ENCODE measurements at places on chromosomes 2 and 18.

DNA sequence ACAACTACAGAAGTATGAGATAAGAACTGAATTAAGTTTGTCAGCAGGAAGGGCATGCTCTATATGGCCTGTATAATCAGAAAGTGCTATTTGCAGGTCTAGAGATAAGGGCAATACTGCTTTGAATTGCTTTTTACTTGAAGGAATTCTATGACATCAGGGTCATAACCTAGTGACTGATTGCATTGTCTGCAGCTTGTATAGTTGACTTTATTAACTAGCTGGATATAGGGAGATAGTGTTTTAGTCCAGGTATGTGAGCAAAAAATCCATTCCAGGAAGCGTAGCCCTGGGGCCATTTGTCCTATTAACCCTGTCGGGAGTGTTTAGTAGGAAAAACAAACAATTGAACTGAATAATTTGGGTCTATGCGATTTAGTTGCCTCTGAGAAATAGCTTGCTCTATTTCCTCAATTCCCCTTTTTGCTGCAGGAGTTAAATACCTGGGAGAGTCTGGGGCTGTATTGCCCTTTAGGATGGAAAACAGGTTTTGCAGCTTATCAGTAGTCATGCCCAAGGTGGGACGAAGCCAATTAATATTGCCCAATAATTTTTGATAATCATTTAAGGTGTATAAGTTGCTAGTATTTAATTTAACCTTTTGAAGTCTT, 30.0 kb downstream of the HTR2B start:
- no peak for DNase-seq

GRCh38 chr2:24297663-24298062, 62.7 kb downstream of the ITSN2 start:
- no peak for DNase-seq

- peak; percentile 11 for DNase-seq
These were observed 1.5 kb downstream of the AP1S3 start for GRCh38 chr2:223835701-223836532.

DNA sequence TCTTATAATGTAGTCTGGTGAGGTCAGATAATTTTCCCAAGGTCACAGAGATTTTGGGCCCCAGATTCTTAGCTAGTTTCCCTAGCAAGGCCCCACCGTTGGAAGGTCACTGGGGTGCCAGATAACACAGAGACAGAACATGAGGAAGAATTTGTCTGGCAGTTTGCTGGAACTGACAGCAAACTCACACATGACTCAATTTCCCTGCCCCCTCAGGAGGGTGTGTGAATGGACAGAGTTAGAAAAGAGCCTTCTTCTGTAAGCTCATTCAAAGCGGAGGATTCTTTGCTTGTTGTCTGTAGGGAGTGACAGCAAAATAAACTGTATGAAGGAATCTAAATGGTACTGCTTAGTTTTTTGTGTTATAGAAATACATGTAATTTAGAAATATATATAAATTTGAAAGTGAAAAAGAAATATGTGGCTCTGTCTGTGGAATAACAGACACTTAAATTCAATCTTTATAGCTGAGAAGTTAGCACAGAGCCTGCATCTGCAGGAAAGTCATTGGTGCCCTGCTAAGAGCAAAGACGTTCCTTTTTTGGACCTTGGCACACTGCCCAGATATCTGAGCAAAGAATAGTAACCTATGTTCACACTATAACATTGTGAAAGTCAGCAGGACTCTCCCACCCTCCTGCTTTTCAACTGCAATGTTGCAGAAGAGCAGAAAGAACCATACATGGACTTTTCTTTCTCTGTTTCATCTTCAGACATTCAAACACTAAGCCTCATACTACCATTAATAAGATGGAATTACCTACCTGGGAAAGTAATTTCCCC, 2.1 kb downstream of the MDH1 start:
- no peak for DNase-seq

- no peak for DNase-seq
These were observed 1186.8 kb upstream of the CELF4 start for GRCh38 chr18:38752430-38752829.

- no peak for DNase-seq
These were observed 43.8 kb upstream of the SERTAD2 start for GRCh38 chr2:64697297-64698176.

GRCh38 chr2:169081551-169081950, 12.2 kb downstream of the DHRS9 start:
- DNase-seq = no peak

- no peak for DNase-seq
These were observed 30.7 kb downstream of the WIPF1 start for GRCh38 chr2:174566871-174567270.

DNA sequence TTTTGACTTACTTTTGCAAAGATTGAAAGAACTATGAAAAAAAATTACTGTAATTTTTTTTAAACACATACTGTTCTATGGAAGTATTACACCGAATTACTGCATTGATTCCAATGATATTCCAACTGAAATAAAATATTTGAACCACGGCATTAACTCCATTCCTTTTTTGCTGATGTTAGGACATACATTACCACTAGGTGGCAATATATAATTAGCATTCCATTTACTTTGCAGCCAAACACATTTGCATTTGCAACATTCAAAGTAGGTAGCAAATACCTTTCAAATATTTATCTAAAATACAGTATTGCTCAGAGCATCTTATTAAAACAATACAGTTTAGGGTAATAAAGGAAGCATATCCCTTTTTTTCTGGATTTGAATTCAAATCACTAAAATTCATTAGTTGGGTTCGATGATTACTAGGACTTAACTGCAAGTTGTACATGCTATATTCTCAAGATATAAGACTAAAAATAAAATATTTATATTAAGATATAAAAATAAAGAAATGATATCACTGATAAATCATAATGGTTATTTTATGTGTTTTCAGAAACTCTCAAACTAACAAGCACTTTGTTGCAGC, 31.3 kb downstream of the LANCL1 start:
- DNase-seq = no peak

DNA sequence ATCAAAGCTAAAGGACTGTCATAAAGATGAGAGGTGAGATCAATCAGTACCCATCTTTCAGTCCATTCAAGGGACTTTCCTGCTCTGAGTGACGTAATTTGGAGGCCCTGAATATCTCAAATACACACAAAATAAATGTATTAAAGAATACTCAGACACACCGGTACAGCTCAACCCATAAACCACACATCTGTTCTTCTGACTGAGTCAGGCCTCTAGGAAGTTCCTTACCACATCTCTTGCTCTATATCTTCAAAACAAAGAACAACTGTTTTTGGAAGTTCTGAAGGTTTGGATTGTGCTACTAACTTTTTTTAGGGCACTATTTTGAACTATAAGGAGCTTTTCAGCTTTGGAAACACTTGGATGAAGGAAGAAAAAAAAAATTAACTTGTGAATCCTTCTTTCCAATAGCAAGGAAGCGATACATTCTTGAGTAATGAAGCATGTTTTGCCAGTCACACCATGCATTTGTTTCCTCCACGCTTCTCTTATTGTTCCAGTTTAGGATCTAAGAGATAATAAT, 866.5 kb upstream of the VRK2 start:
- DNase-seq = no peak

DNA sequence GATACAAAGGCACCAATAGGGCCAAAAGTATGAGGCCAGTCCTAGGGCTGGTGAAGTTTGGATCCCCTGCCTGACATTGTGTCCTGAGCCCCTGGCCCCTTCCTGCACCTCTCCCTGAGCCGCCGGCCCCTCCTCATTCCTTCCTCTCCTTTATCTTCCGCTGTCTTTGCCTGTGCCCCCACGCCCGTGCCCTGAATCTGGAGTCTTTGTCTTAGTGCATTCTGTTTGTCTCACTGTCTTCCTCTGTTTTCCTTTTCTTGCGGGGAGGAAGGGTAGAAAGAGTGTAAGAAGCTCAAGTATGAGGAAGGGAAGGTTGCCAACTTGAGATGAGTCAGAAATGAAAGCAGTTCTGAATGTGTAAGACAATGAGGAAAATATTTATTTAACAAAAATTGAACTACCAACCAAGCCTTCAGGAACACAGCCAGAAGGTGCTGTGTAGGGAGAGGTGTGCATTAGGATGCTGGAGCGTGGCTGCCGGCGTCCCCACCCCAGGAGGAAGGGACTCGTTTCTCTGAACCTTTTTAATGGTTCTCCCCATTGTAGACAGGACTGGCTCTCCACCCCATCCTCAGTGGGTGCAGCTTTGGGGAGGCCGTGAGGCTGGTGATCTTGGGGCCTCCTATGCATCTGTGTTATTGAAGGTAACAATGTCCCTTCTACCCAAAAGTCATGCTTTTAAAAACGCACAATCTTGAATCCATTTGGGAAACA, 133.1 kb downstream of the NEDD4L start:
- no peak for DNase-seq

DNA sequence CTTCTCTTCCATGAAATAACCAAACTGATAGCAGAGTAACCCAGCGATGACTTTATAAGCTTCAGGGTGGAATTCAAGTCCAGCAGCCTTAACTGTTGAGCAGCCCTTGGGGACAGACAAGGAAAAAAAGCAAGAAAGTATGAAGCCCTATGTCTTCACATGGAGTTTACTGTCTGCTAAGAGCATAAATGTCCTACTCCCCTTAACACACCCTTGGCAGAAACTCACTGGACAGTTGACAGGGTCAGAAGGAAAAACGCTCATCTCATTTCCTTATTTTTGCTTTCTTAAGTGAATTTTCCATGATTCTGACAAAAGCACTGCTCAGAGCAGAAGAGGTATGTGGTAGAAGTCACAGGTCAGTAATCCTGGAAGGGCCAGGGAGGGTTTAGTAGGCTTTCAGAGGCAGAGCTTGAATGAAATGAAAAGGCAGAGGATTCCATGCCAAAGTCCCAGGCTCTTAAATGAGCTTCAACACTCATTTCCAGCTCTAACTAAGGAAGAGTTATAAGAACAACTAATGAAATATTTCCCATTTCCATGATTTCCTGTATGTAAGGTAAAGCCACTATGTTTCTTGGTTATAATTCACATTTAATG, 683.3 kb upstream of the KLHL29 start:
- DNase-seq = no peak

- no peak for DNase-seq
These were observed 784.8 kb upstream of the ID2 start for GRCh38 chr2:7896940-7897487.

- DNase-seq = no peak
These were observed 86.1 kb upstream of the UPP2 start for GRCh38 chr2:158015428-158016076.

DNA sequence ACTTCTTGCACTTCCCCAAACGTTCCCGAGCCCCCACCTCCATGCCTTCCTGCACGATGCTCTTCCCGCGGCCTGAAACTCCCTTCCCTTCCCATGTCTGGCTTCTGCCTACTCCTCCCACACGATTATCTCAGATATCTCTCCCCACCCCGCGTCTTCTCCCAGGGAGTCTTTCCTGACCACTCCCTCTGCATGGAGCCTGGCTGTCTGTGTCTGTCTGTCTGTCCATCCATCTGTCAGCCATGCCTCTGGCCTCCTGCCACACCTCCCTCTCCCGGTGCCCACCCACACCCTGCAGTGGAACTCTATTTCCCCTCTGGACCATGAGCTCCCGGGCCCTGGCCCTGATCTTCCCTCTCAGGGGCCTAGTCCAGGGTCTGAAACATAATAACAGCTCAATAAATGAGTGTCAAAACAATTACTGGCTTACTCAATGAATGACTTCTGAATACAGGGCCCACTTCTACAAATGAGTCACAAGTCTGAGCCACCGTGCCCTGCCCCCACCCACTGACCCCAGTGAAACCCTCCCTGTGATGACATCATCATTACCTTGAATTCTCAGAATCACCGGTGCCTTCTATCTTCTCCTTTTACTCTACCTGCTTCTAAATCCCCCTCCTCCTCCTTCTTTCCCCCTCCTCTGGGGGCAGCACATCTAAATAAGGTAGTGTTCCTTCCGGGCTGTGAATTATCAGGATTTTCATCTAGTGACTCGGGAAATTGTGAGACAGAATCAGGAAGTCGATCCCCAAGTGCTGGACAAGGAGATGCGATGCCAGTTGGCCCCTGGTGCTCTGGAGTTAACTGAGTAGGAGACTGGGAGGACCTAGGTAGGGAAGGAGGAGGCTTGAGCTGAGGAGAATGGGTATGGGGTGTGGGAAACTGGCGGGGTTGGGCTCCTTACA, 46.1 kb upstream of the PLB1 start:
- peak; percentile 85 for DNase-seq

DNA sequence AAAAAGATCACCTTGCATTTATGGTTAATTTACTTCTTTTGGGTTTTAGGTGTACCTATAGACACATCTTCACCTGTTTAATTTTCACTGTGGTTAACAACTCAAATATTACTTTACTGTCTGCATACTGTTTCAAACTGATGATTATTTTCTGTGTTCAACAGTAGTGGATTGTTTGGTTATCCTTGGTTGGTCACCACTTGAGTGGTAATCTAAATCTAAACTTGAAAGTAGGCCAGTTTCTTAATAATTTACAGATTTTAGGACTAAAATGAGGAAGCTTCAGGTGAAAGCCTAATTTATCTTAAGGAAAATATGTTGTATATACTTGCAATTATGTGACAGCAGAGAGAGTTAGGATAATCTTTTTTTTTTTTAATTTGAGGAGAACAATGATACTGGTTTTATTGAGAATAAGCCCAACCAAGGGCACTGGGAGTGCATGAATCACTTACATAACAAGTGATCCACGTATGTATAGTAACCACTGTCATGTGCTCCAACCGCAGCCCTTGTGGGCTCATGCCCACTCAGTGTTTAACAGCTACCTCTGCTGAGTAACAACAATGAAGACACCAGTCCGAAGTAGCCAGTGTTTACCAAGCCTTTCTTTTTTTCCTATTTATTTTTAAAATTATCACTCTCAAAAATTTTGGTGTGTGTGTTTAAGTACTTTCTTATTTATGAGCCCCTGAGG, 31.0 kb upstream of the WDSUB1 start:
- no peak for DNase-seq
